ENCODE measurements at places on chromosomes 3 and 15.

DNA sequence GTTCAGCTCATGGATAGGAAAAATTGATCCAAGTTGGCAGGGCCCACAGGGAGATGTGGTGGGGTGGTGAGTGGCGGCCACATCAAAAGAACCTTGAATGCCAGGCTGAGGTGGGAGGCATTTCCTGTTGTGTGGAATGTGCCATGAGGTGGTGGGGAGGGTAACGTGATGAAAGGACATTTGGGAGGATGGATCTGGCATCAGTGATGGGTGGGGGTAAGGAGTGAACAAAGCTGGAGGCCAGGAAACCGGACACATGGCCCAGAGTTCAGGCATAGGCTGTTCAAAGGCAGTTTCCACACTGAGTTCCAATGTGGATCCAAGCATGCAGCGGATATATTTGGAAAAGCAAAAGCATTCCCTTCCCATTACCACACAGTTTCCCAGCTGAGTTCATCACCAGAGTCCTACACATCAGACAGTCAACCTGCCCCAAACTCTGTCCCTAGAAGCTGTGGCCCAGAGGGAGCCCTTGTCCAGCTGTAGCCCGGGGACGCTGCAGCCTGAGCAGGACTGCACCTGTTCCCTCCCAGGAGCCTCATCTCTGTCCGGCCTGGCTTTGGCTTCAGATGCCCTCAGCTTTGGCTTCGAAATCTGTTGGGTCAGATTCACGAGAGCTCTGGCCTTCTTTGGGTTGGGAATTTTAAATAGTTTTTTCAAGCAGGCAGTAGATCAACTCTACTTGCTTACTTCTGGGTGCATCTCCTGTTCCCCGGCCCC is 37.8 kb upstream of the GOLGA6B start:
- no peak for DNase-seq

GRCh38 chr3:10194328-10195071 is 29.8 kb downstream of the IRAK2 start:
- peak; percentile 38 for DNase-seq

GRCh38 chr15:69787791-69788190 is 309.9 kb downstream of the TLE3 start:
- no peak for DNase-seq

DNA sequence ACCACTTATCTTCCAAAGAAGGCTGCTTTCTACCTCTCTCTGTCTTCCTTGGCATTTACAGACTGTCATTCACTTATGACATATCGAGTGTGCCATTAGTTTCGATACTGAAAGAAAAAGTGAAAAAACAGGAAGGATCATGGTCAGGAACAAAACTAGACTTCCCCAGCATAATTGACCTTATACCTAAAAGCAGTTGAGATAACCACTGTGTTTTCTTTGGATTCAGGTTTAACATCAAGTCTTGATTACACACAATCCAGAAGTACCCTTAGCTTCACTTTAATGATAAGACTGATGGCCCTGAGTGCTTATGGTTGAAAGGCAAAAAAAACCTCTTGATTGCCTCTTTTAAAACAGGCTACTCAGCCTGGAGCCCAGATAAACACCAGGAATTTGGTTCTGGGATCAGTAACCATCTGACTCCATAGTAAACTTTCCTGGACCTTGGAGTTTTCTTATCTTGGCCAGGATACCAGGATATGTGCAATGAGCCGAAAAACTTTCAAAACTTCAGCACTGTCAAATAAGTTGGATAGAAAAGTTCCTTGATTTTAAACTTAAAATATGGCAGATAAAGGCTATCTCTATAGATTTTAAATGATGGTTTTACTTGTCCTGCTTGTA is 5.0 kb upstream of the UACA start:
- DNase-seq, result no peak

DNA sequence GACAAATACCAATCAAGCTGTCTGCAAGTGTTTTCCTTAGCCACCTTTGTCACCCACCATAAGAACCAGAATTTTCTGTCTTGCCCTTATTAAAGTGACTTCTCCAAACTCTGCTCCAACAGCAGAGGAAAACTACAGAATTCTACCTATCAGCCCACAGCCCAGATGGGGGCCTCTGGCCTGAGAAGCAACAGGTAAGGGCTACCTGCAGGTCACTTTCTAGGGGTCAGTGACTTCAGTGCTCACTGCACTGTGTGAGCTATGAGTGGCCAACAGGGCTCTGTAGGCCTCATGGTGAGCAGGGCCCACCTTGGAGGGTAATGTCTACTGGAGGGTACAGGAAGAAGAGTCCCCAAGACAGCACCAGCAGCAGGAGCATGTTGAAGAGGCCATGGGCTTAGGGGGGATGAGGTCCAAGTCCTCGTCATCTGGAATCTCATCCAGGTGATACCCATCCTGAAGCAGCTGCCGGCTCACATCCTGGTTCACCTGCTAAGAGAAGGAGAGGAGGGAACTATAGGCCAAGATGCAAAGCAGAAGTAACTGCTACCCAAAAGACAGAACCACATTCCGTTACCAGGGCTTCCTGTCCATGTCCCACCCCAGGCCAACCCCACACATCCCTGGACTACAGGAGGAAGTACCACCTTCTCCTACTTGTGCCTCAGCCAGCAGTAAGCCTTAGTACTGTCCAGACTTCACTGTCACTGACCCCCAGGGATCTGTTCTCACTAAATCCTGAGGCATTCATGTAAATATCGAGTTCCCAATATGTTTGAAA is 4.2 kb downstream of the FAM219B start:
- DNase-seq, result no peak

GRCh38 chr3:101695779-101696372 is 9.4 kb upstream of the RPL24 start:
- no peak for DNase-seq

DNA sequence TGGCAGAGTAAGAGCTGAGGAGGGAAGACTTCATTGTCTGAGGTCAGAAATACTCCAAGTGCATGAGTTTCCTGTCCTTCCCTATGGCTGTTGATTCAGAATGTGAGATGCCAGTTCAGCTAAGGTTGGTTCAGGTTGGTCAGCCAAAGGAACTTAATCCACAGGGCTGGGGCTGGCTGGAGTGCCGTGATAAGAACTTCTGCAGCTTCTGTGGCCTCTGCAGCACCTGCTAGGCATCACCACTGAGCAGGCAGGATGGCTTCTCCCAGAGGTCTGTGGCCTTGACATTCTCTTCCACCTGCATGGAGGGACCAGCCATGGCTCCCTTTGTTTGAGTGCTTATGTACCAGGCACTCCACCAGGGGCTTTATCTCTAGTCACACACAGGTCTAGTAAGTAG is 109.5 kb upstream of the PLXNA1 start:
- no peak for DNase-seq
